ENCODE measurements at places on chromosomes 2 and 18.

DNA sequence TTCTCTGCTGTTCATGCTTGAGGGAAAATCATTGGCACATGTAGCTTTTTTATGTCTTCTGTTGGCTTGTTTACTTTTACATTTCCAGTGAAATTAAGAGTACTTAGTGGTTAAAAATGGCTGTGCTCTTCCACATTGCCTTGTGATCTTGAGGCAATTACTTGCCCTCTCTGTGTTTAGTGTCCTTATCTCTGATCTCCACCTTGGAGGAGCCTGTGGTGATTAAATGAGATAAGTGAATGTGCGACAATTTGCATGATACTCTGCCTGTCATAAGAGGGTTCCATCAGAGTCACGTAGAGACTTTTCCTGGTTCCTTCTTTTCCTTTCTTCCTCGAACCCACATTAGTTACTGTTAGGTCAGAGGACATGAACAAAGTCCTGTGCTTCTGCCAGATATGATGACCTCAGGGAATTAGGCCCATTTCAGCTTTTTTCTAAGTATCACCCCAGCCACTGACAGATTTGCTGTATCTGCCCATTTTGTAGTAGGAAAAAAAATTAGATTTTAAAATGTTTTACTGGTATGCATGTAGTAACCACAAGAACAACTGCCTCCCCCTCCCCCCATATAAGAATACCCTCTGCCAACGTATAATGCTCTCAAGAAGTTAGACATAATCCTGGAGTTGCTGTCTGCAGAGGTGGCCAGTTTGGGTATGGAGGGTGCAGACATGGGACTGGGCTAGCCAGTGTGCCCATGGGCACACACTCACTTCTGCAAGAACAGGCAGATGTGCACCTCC lies 51.9 kb downstream of the TET3 start:
- no peak for DNase-seq

- no peak for DNase-seq
Observed at GRCh38 chr2:130912471-130912870, 75.8 kb downstream of the ARHGEF4 start.

GRCh38 chr2:225289659-225290058 lies 109.9 kb upstream of the NYAP2 start:
- DNase-seq, result no peak

DNA sequence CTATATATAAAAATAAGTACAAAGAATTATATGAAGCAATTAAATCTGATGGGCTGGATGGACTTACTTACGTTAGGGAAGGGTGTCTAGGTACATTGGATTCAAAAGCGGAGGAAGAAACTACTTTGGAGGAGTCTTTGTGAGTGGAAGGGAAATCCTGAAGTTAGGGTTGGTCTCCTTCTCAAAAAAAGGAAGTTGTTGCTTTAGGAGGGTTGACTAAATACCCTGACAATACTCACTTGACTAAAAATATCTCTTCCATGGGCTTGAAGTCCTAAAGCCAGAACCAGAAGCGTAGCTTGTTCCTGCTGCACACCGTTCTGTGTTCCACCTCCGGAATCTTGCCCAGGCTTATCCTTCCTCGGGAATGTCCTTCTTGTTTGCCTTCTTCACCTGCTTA lies 143.3 kb upstream of the ZEB2 start:
- DNase-seq, result no peak

DNA sequence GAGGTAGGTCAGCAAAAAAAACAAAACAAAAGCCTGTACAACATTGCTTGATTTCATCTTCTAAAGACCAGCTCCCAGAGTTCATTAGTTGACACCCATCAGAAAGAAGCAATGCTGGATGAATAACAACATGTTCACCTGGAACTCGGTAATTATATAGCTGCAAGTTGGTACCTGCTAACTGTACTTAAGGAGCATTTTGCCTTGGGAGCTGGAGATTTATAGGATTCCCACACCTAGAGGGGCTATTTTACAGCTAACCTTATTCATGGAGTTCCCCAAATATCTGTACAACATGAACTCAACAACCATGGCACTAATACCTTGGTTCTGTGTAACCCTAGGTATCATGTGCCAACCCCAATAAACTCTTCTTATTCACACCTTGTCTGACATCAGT lies 281.1 kb upstream of the NCKAP5 start:
- DNase-seq, result no peak

DNA sequence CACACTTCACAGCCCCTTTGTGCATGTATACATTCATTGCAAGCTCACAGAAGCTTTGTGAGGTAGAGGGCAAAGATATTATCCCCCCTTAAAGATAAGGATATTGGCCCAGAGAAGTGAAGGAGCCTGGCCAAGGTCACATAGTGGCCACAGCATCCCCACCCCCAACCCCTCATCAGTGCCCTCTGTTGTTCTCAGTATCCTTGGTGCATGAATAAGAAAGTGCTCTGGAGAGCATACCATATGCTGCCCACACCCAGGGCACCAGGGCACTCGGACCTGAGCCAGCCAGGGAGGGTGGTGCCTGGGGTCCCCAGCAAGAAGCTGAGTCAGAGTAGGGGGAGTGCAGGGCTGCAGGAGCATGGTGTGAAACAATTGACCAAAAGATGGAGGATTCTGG lies 3.3 kb downstream of the DYSF start:
- no peak for DNase-seq

GRCh38 chr18:53610957-53611356 lies 613.5 kb downstream of the MBD2 start:
- no peak for DNase-seq

GRCh38 chr2:22634167-22634566 lies 750.8 kb upstream of the KLHL29 start:
- no peak for DNase-seq

- DNase-seq, result no peak
Observed at GRCh38 chr18:21099442-21099841, 12.2 kb downstream of the ROCK1 start.

DNA sequence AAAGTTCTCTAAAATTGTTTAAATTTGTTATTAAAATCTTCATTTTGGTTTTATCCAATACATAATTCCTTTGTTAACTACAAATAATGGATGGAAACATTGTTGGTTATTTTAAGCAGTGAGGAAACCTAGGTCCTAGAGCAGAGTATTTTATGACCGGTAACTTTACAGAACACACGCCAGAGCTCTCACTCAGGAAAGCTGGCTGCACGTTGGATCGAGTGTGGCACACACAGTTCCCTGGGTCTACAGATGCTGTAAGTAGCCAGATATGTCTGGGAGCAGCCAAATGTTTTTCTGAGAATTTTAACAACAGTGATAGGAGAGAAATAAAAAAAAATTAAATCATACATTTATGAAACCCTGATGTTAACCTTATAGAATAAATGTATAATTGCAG lies 264.4 kb downstream of the ZNF407 start:
- no peak for DNase-seq

DNA sequence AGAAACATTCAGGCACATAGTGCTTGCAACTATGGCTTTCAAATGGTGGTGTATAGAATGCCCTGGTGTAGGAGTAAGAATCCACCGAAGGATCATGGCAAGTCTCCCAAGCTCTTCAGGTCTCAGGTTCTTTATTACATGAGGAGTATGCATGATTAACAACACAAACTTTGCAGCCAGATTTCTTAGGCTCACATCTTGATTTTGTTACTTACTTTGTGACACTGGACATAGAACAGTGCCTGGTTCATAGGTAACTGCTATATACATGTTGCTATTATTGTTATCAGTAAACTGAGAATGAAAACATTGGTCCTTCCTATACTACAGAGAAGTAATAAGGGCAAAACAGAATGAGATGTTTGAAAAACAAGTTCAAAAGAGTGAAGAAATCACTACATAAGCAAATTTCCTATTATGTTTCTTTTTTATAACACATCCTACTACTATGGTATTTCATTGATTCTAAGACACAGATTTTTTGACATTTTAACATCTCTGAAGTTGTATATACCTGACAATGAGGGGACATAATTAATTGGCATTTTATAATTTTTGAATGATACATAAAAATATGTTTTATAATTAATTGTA lies 284.9 kb downstream of the C1D start:
- DNase-seq, result no peak

GRCh38 chr18:48326901-48327675 lies 82.1 kb downstream of the ZBTB7C start:
- DNase-seq, result no peak

DNA sequence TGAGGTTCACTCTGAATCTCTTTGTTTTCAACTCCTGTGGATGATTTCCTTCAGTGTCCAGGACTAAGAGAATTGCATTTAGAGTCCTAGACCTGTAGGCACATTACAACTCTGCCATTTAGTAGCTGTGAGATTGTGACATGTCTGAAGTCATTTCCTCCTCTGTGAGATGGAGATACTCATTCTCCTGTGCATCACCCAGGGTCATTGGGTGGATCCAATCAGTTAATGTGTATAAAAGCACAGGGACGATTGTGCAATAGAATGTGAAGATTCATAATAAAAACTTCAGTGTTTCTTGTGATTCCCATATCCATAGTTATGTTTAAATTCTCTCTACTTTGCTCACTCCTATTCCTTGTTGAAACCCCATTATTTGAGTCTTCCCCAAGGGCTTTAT lies 113.6 kb downstream of the DIS3L2 start:
- no peak for DNase-seq

GRCh38 chr2:163717515-163717914 lies 18.3 kb downstream of the FIGN start:
- no peak for DNase-seq

GRCh38 chr18:58253871-58254270 lies 209.8 kb downstream of the NEDD4L start:
- DNase-seq, result no peak

- DNase-seq, result no peak
Observed at GRCh38 chr2:174561972-174562370, 35.6 kb downstream of the WIPF1 start.

DNA sequence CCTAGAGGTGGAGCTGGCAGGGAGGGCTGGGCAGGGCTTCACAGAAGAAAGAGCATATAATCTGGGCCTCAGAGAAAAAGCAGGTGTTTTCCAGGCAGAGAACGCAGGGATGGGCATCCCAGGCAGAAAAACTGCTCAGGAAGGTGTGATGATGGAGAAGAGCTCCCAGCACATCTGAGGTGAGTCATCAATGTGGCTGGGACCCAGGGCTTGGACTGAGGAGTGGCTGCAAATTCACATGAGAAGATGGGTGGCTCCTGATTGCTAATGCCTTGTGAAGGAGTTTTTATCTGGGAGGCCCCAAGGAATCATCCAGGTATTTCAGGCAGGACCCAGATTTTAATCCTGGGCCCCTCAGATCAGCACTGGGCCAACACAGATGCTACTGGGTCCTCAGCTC lies 10.2 kb downstream of the IL1F10 start:
- no peak for DNase-seq

DNA sequence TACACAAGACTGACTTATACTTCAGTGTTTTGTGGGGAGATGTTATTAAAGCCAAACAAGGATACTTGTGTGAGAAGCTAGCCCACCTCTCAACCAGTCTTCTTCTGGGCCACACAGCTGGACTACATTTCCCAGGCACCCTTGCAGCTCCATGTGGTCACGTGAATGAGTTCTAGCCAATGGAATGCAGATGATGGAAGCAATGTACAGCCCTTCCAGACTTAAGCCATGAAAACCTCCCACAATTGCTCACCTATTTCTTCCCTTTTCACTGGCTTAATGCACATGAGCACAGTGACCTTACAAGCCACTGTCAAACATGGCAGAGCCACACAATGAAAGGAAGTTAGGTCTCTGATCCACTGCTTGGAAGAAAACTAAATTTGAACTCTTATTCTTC lies 20.4 kb upstream of the FEZ2 start:
- DNase-seq, result no peak

DNA sequence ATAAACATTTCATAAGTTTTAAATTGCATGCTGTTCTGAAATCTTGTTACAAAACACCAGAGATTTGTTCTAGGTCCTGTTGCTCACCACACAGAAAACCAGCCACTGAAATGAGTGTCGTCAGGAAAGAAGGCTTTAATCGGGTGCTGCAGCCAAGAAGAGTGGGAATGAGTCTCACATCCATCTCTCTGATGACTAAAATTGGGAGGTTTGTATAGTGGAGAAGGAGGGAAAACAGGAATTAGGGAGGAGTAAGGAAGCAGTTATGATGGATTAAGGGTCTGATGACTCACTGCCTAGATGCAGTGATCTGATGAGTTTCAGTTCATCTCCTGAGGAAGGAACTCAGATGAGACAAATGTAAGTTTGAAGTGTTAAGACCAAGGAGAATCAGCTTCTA lies 42.1 kb upstream of the GPR39 start:
- no peak for DNase-seq

DNA sequence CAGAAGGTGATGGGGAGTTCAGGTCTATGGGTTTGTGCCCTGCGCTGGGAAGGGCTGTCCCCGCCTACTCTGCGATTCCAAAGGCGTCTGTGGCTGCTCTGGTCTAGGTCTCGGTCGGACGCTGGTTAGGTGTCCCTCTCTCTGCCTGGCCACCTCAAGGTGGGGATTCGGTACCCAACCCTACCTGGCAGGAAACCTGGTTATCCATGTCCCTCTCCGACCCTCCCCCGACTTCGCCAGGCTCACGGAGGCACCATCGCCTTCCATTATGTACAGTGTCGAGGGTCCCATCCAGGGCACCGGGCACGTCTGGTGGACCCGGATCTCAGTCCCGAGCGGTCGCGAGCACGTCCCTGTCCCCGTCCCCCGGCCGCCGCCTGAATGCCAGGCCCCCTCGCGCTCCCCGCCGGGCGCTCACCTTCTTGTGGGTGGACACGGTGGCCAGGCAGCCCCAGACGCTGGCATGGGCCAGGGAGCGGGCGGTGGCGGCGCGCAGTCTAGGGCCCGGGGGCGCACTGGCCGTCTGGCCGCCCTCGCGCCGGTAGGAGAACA lies 628 bp downstream of the CREG2 start:
- no peak for DNase-seq

- DNase-seq, result no peak
Observed at GRCh38 chr2:241555711-241556110, 2.8 kb upstream of the BOK start.

- no peak for DNase-seq
Observed at GRCh38 chr2:172038121-172038520, 38.4 kb downstream of the METAP1D start.

DNA sequence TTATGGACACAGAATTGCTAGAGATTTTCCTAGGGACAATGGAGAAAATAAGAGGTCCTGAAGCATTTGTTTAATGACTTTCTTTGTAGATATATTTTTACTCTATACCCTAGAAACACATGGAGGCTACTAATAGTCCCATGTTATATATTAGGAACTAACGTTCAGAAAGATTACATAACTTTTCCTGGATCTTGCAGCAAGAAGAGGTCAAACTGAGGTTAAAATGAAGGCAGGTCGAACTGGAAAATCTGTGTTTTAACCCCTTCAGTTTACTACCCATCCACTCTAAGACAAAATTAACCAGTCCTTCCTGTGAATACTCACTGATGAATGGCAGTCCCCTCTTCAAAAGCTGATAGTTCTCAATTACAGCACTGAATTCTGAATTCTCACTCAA lies 1415.8 kb upstream of the CELF4 start:
- no peak for DNase-seq
